SK-N-SH treated with all-trans-retinoic acid at 6 μM for 48 hours (cell line): ENCODE measurements at places on chromosomes 16 and 17.

- ATAC-seq, result no peak
Observed at GRCh38 chr17:77863814-77864161, 94.7 kb upstream of the TNRC6C start.

- ATAC-seq, result peak; percentile 2; the same call in 2 of the 3 replicates
Observed at GRCh38 chr17:65227637-65228036, 90.5 kb downstream of the RGS9 start.

DNA sequence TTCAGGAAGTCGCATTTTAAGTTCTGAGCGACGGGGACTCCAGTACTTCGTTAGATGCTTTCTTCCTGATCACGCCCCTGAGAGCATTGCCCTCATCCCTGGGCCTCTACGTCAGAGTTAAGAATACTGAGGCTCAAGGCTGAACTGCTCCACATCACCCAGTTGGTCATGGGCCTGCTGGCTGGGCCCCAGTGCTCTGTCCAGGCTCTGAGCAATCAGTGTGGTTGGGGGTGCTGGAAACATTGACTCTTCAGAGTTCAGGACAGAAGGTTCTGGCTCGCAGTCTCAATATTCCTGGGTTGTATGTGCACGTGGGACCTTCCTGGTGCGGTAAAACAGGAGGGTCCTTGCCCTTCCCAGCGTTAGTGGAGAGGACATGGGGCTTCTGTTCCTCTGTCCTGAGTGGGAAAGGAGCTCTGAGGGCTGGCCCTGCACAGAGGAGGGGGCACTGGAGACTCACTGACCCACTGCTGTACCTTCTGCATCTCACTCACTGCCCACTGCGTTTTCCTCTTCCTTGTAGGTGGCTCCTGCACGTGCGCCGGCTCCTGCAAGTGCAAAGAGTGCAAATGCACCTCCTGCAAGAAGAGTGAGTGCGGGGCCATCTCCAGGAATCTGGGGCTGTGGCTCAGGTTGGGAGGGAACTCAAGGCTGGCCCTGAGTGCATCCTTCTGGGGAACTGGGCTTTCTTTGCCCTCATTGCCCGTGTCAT lies 518 bp downstream of the MT1E start:
- peak; percentile 28 for ATAC-seq

DNA sequence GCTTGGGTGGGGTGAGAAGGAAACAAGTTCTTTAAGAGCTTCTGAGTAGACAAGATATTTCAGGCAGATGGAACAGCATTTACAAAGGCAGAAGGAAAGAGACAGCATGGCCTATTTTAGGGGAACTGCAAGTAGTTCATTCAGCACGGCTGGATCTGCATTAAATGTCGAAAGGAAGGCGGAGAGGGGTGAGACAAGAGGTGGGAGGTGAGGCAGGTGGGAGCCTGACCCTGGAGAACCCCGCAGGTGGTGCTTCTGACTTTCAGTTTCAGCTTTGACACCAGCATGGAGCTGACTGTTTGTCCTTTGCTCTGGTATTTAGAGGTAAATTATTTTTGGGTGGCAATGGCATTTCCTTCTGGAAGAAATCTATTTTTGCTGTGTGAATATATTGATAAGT lies 194.8 kb downstream of the HS3ST4 start:
- ATAC-seq, result no peak

DNA sequence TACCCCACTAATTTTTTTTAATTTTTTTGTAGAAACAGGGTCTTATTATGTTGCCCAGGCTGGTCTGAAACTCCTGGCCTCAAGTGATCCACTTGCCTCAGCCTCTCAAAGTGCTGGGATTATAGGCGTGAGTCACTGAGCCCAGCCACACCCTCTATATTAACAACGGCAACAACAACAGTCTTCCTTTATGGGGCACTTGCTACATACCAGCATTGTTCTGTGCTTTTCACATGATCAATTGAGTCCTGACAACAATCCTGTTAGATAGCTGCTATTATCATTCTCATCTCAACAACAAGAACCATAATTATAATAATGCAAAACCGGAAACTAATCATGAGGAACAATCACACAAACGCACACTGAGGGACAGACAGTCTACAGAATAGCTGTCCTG lies 12.6 kb upstream of the ARL5C start:
- ATAC-seq, result no peak
